ENCODE measurements at places on chromosomes 5 and 9.

GRCh38 chr5:35908228-35908627 lies 30.2 kb downstream of the CAPSL start:
- DNase-seq: peak; percentile 72

GRCh38 chr5:139575751-139576150 lies 14.6 kb downstream of the UBE2D2 start:
- no peak for DNase-seq

DNA sequence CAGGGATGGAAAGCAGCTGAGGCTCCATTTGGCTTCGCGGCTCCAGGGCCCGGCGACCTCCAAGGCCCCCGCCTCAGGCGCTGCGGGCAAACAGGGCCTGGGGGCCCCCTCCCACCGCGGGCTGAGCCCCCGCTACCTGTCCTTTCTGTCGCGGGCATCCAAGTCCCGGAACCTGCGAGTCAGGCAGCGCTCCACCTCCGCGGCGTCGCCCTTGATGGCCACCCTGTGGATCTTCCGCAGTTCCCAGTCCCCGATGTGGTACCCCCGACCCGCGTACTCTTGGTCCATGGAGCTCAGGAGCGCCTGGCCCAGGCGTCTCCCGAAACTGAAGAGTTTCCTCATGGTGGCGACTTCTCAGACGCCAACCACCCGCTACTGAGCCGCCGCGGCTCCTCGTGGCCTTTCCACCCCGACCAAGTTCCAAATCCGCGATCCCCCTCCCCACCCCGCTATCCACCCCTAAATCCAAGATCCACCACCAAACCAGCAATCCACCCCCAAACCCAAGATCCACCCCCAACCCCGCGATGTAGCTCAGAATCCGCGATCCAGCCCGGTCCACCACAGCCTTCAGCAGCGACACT lies 86.5 kb upstream of the CCDC180 start:
- DNase-seq: no peak

GRCh38 chr5:35203403-35203802 lies 26.9 kb downstream of the PRLR start:
- no peak for DNase-seq

DNA sequence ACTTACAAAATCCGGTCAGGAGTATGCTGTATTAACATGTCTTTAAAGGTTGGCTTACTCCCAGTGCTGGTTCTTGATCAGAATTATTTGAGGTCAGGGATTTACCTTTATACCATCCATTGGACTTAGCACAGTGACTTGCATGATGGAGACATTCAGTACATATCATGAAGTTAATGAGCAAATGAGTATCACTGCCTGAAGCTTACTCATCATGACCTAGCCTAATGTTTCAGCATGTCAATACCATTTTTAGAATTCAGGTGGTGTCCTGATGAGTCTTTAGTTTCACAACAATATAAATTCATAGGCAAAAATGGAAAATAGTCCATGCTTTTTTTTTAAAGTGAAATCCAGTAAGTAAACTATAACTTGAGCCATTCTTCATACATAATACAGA lies 226.0 kb upstream of the C9orf72 start:
- DNase-seq: no peak

DNA sequence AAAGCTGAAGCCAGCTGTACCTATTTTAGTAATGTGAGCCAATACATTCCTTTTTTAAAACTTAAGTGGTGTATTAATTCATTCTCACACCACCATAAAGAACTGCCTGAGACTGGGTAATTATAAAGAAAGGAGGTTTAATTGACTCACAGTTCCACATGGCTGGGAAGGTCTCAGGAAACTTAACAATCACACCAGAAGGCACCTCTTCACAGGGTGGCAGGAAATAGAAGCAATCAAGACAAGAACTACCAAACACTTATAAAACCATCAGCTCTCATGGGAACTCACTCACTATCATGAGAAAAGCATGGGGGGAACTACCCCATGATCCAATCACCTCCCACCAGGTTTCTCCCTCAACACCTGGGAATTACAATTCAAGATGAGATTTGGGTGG lies 21.0 kb downstream of the ESM1 start:
- no peak for DNase-seq

GRCh38 chr9:73095425-73095824 lies 56.2 kb upstream of the ANXA1 start:
- DNase-seq: no peak

DNA sequence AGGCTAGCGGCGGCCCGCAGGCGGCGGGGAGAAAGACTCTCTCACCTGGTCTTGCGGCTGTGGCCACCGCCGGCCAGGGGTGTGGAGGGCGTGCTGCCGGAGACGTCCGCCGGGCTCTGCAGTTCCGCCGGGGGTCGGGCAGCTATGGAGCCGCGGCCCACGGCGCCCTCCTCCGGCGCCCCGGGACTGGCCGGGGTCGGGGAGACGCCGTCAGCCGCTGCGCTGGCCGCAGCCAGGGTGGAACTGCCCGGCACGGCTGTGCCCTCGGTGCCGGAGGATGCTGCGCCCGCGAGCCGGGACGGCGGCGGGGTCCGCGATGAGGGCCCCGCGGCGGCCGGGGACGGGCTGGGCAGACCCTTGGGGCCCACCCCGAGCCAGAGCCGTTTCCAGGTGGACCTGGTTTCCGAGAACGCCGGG lies 253 bp downstream of the SLC12A2 start:
- no peak for DNase-seq

DNA sequence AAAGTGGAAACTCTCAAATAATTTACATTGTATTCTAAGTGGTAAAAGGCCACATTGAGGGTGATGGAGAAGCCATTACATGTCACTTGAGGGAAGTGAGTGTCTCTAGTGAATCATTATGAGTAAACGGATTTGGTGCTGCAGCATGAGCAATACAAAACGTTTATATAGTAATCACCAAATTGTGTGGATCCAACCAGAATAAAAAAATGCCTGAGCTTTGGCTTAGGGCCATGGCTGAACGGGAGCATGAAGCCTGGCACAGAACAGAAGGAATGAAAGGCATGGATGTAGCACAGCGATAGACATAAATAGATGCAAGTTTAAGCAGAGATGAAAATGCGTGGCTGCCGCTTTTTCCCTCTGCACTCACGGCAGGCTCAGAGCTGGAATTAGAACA lies 58.3 kb downstream of the PTTG1 start:
- peak; percentile 46 for DNase-seq

DNA sequence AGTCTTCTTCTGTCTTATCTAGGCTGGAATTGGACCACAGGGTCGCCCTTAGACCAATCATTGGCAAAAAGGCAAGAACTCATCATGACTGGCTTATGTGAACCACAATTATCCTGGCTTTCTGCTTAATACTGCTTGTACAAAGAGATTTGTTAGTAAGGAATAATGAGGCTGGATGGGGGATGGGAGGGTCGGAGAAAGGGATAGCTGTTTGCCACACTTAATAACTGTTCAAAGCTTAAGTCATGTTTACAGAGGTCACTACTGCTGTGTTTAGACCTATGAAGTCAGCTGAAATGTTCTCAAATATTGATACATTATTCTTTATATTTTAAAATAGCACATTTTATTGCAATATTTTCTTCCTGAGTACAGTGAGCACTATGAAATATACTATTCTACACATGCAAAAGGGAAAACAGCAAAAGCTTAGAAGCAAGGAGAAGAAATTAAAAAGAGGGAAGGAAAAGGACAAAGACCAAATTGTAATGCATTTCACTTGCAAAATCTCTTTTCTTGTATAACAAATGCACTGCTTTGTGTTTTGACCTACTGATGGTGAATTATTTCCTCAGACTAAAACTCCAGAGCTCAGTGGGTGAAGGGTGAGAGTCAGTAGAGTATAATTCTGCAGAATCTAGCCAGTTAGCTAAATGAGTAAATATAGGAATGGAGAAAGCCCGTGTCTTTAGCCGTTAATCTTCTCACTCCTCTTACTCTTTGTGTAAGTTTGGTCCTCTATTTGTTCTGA lies 404.9 kb upstream of the ZNF608 start:
- DNase-seq: no peak

- DNase-seq: peak; percentile 82
These were observed 158.0 kb upstream of the LHFPL2 start for GRCh38 chr5:78806544-78806943.

- DNase-seq: no peak
These were observed 46.6 kb downstream of the F2R start for GRCh38 chr5:76762484-76762883.

DNA sequence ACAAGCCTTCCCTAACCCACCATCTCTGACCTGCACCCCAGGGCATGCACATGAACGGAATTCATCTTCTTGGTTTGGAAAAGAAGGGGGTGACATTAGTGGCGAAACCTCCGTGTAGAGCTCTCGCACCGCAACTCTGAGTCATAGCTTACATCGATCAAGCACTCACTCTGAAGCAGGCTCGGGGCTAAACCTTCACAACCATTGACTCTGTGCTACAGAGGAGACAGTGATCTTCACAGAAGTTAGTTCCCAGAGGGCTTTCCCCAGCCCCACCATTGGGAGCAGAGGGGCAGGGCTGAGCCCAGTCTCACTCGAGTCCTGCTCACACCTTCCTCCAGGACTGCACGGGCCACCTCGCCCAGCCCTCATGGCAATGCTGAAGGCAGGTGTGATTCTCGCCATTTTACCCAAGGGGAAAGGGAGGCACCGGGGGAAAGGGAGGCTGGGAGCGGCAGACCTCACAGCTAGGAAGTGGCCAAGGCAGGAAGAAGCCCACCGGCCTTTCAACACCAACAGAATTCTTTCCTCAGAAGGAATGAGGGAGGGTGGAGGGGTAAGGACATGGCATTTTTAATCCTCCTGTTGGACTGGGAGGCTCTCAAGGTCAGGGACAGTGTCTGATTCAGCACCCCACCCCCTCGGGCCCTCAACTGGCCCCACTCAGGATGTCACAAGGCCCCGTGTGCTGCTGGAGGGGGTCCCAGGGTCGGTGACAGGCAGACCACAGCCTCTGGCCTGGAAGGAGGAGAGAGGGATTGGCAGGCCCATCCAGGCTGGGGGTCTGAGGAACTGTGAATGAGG lies 25.9 kb upstream of the IL17B start:
- DNase-seq: peak; percentile 87

GRCh38 chr9:17387565-17387964 lies 191.3 kb upstream of the SH3GL2 start:
- no peak for DNase-seq

DNA sequence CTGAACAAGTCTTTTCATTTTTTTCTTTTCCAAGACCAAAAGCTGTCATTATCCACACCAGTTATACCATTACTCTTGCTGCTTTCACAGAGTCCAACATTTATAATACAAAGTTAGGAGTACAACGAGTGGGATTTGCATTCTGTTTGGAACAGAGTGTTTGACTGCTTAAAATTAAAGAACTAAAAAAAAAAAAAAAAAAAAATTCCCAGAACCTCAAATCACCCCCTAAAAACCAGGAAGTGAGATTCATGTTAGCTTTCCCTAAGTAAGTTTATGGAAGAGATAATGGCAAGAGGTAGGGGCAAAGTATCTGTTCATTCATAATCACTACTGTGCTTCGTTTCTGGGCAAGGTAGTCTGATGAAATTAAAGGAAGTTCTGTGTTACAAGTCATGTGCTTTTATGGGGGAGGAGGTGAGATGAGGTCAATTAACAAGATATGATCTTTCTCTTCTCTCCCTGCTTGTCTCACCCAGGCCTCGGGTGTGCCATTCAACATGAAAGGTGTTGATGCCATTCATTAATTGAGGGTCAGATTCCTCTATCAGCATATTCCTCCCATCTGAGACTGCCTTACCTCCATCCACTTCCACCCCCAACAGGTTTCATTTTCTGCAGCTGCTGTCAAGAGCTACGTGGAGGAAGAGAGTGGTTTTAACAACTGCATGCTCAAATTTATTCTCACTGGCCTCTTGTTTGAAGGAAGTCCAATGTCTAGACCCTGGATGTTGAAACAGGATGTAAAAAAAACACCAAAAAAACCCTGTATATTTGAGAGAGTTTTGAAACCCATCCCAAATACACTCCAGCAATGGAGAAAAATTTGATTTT lies 58.1 kb downstream of the MARCHF3 start:
- no peak for DNase-seq

DNA sequence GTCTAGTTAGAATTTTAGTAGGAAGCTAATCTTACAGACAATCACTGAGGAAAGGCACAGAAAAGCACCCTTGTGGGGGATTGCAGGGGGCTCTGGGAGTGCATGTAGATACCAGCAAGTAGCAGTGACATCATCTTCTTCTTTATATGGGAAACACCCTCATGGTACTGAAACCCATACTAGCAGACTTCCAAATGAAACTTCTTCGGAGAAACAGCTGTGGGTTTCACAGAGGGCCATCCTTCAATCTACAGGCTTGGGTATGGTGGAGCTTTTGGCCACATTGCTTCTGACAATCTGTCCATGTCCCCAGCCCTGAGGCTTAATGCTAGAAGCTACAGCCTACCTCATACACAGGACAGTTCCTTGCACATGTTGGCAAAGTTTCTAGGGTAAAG lies 165.2 kb upstream of the NFIB start:
- no peak for DNase-seq

DNA sequence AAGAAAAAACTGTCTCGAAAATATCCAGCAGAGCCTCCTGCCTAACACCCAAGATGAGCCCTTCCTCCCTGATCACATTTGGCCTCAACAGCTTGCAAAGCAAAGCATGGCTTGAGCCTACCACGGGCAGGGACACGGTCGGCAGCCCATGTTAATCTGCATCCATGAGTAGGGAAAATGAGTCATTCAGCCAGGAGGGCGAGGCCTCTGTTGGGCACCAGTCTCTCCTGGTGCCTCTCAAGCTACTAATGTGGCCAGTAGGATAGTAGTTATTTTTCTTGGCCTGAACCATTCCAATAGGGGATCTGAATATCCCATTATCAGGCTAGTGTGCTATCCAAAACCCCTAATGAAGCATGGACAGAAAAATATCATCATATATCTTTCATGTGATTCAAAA lies 43.0 kb upstream of the SHB start:
- no peak for DNase-seq

DNA sequence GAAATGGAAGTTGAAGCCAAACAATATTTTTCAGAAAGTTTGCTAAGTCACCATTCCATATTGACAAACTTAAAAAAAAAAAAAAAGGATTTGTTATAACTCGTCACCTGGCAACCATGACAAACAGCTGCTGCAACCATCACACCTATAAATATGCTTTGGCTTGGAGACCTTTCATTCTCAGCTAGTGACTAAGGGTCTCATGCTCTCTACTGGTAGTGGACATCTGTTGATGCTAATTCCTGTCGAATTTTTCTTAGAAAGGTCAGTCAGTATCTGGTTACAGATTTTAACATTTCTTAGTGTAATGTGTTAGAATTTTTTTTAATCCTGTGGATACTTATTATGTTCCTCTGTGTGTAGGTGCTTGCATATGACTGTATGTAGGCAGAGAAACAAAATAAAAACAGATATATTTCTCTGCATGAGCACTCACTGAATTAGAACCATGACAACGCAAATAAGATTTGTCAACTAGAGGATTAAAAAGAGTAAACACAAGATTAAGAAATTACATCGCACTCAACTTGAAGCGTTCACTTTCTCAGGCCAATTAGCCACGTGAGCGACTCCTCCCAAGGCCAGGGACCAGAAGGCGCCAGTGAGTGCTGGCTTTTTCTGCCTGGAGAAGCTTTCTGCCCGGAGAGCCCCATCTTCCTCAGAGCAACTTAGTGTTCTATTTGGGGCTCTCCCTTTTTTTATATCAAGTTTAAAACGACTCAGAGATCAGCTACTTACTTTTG lies 27.0 kb upstream of the ZNF622 start:
- no peak for DNase-seq
